ENCODE measurements at places on chromosomes 16 and 17.

DNA sequence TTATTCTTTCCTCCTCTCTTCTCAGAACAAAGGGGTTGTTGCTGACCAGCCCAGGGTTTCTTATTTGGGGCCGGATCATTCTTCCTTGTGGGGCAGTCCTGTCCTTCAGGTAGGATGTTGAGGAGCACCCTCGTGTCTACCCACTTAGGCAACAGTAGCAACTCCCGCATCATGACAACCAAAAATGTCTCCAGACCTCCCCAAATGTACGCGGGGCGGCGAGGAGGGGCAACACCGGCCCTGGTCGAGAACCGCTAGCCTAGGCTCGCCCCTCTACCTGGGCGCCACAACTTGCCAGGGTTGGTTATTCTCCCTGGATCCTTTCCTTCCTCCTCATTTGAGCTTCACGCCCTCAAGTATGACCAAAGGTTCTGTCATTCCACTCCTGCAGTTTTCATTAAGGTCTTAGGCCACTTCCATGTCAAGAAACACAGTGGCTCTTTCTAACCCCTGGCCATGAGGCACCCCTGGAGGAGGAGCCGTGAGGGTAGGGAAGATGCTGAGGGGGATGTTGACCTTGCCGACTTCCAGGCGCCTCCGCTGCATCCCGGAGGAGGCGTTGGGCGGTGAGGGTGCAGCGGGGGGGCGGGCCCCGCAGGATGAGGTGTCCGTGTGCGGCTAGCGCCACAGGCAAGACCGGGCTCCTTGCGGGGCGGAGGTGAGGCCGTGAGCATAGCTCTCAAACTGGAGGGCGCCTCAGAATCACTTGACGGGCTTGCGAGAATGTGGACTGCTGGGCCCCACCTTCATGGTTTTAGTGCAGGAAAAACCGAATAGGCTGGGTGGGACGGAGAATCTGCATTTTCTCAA is 712 bp upstream of the SPECC1 start:
- no peak for DNase-seq

DNA sequence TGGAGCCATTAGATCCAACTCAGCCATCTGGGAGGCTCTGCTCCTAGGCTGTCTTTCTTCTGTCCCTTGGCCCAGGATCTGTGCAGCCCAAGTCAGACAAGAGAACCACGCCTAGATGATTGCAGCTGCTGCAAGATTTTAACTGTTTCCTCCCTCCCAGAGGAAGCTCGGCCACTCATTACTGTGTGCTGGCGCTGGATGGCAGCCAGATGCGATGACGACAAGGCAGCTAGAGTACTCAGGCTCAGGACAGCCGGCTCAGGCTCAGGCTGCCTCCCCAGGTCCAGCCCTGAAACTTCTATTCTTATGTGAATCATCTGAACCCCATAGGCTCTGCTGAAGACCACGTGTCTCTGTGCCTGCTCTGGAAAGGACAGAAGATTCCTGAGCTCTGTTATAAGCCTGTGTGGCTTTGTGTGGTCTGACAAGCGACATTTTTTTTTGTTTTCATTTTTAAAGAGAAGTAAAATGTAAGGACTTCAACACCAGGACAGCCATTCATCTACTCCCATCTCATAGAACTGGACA is 32.1 kb upstream of the FBXW10B start:
- peak; percentile 25 for DNase-seq

GRCh38 chr17:28744972-28745785 is 1.4 kb downstream of the TRAF4 start:
- no peak for DNase-seq

DNA sequence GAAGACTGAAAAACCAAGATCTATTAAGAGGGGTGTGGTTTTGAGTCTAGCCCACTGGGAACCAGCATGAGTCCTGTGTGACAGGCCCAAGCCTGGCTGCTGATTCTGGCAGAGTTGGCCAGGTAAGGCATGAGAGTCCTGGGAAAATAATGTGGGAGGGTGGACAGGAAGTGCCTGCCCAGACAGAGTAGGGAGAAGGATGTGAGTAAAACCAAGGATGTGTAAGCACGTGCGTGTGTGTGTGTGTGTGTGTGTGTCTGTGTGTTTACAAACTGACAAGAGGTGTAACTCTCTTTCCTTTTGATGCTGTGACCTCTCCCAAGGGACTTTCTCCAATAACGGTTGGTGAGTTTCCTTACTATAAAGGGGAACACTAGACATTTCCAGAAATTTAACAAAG is 15.6 kb upstream of the TEX2 start:
- DNase-seq = no peak

DNA sequence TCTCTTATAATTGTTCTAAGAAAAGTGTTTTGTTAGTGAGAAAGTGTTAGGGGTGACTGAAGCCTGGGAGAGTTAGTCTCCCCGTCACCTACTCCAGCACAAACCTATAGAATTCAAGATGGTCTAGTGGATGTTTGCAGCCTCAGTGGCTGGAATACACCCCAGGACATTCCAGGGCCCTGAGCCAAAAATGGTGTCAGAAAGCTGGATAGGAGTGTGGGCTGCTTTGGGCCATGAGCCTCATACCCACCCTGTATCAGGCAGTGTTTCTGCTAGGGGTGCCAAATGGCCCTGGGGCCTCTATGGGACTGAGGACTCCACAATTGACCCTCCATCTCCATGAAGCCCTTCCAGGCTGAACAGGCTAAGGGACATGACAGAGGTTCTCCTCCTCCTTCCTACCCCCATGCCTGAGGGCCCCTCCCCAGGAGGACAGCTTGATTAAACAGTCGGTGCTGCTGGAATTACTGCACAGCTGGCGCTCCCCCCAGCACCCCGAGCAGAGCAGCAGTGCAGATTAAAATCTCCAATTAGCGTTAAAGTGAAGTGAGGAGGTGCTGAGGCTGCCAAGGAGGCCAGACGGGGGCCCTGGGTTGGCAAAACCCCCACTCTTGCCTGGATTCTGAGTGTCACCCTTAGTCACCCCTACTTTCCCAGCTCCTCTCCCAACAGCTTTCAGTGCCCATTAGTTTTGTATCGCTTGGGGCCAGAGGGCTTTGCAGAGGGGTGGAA is 59.1 kb downstream of the NEUROD2 start:
- peak; percentile 63 for DNase-seq

GRCh38 chr17:1695365-1695764 is 10.7 kb upstream of the PRPF8 start:
- DNase-seq = no peak

DNA sequence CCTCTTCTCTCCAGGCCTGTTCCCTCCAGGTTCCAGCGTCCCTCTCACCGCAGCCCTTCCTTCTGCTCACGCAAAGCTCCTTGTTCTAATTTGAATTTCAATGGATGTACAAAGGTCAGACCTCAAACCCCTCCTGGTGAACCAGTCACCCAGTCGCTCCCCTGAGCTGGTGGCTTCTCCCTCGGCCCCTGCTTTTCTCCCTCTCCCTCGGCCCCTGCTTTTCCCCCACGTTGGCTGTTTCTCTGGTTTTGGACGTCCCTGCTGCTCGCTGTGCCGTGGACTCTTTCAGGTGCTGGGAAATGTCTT is 8.6 kb upstream of the MSLN start:
- no peak for DNase-seq

- DNase-seq = no peak
Measured at GRCh38 chr16:62644030-62644812, 608.0 kb upstream of the CDH8 start.

- DNase-seq = peak; percentile 95
Measured at GRCh38 chr17:49997773-49998703, 3.0 kb upstream of the DLX3 start.

- no peak for DNase-seq
Measured at GRCh38 chr17:77609553-77610517, 348.7 kb upstream of the TNRC6C start.

DNA sequence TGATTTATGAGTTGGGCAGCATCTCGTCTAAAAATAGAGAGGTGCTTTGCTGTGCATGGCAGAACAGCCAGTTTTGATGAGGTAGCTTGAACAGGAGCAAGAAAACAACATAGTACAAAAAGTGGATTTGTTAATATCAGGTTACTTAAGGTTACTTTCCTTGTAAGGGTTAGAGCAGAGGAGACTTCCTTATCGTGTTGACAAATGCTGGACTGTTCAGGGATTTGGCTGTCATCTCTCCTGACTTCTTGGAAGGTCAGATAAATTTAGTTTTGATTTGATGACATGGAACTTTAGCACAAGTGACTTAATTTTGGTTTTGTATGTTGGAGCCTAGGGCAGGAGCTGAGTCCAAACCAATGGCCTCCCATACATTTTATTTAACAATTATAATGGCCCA is 163.9 kb upstream of the ELAC2 start:
- DNase-seq = no peak

- no peak for DNase-seq
Measured at GRCh38 chr16:53563426-53563825, 60.4 kb upstream of the AKTIP start.
